ENCODE measurements at places on chromosomes 4 and X. TPM values are rescaled to one million over a fixed set of nuclear protein-coding genes. Genes with fewer than 3 reads are reported as not detected.

UCP1 gene
- total RNA-seq, result not detected

MORC4 gene
- 21.2 TPM for total RNA-seq

GAGE12E gene
- not detected for total RNA-seq

ARMCX1 gene
- total RNA-seq, result 42.7 TPM

SSX3 gene
- total RNA-seq, result not detected

ASB9 gene
- 21.0 TPM for total RNA-seq

SLC10A3 gene
- 14.3 TPM for total RNA-seq

MAPK10 gene
- 0.20 TPM for total RNA-seq

RPS6KA3 gene
- total RNA-seq, result 111 TPM

PDE6B gene
- total RNA-seq, result 3.9 TPM

AFP gene
- total RNA-seq, result not detected

PASD1 gene
- total RNA-seq, result not detected

RTL5 gene
- 0.53 TPM for total RNA-seq

PSAPL1 gene
- not detected for total RNA-seq

VCX3B gene
- total RNA-seq, result not detected

DMD gene
- 4.0 TPM for total RNA-seq

ZCCHC12 gene
- 0.07 TPM for total RNA-seq

VEGFC gene
- 18.9 TPM for total RNA-seq

TMSB15A gene
- 4.5 TPM for total RNA-seq

EFHC2 gene
- total RNA-seq, result not detected

AMBN gene
- total RNA-seq, result not detected

ZNF711 gene
- 5.3 TPM for total RNA-seq

SPANXA1 gene
- not detected for total RNA-seq

PACRGL gene
- 31.7 TPM for total RNA-seq

MSX1 gene
- total RNA-seq, result 2.7 TPM

ANKRD50 gene
- total RNA-seq, result 91.9 TPM

MND1 gene
- total RNA-seq, result 2.9 TPM

CLDN22 gene
- total RNA-seq, result not detected

TMPRSS11A gene
- total RNA-seq, result not detected

TMEM35A gene
- total RNA-seq, result 3.1 TPM

GUCY1A1 gene
- total RNA-seq, result not detected

RAB40A gene
- total RNA-seq, result not detected

MAGEB2 gene
- not detected for total RNA-seq

CSN1S1 gene
- not detected for total RNA-seq

CYLC1 gene
- not detected for total RNA-seq
